ENCODE measurements at places on chromosomes 11 and 22.

DNA sequence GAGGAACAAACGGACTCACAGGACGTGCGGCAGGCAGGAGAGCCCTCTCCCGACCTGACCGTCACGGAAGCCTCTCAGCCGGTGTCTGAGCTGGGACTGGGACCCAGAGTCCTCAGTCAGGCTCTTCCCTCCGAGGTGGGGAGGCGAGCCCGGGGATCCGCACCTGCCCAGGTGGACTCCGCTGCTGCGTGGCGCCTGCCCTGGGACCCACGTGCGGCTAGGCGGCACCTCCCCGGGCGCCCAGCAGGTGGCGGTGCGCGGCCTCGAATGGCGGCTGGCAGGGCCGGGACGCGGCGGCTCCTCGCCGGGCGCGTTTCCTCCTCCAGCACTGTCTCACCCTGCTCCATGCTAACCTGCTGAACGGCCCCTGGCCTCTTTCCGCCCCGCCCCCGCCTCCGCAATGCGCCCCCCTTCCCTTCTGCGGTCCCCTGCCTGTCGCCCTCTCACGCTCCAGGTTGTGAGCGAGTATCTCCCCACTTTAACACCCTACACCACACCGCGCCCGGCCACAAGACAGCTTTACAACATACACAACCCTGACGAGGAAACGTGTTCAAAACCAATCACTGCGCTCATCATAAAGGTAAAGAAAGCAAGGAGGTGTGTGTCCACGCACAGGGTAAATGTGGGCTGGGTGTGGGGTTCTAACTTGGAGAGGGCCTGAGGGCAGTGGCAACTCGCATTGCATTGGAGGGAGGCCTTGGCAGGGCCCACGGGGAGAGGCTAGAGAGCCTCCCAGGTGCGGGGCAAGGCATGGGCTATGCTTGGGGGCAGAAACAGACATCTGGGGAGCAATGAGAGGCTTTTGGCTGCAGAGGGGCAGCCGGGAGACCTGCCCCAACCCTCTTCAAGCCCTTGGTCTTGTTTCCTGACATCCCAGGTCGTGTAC, 25.9 kb upstream of the ATXN10 start:
- peak; percentile 96 for DNase-seq

DNA sequence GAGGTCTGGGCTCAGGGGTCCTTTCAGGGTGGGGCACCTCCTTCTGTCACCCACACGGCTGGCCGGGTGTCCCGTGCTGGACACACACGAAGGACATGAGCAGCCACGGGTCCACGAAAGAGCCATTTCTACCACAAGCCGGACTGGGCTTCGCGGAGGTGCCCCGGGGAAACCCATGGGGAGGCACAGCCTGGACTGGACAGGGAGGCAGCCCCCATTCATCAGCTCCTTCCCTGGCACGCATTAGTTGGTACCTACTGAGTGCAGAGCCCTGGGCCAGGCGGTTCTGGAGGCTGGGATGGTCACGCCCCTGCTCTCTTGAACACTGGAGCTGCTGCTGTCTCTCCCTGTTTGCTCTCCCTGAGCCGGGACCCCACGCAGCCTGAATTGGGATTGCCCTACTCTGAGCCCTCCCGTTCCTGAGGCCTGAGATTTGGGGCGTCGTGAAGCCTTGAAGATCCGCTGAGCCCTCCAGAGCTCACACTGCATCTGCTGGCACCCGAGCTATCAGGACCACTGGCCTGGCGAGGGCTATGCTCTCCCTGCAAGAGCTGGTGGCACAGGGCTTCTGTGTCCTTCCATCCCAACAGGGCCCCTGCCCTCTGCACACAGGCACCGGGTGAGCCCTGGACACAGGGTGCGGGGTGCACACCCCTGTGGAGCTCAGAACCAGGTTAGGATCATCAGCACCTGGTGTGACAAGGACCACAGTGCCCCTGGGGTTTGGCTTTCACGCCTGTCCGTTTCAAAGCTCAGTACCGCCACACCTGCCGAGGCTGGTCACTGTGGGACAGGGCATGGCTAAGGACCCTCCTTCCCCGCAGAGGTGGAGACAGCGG, 84.6 kb downstream of the MYEOV start:
- DNase-seq, result no peak

DNA sequence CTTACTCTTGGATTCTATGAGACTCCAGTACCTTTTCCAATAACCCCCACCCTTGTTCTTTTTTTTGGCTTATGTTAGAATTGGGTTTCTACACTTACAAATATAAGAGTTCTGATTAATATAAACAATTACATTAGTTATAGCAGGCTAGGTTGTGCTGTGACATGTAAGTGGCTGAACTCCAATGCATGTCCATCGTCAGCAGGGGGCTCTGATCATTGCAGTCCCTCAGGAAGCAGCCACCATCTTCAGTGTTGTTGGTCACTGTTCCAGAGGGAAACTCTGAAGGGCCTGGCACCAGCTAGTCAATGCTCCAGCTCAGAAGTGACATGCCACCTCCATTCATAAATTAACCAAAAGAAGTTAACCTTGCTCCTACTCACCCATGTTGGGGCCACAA, 5.6 kb downstream of the LIPT2 start:
- DNase-seq, result no peak

DNA sequence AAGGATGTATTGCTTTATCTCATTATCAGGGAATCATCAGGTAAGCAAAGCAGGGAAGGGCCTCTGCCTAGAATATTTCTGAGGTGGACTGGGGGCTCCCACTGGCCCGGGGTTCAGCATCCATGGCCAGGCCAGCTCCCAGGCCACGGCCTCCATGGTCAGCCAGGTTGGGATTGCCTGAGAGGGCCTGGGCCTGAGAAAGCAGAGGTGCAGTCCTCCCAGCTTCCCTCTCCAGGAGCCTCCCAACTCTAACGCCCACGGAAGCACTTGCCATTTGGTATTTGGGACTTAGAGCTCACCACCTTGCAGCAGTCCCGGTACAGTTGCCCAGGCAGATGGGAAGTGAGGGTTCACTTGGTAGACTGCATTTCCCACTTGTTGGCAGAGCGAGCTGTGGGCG, 12.7 kb downstream of the DGAT2 start:
- DNase-seq, result no peak

GRCh38 chr22:48101704-48102103, 1339.3 kb downstream of the TBC1D22A start:
- DNase-seq, result no peak

- no peak for DNase-seq
Observed at GRCh38 chr11:9576701-9577381, 3.4 kb downstream of the WEE1 start.

DNA sequence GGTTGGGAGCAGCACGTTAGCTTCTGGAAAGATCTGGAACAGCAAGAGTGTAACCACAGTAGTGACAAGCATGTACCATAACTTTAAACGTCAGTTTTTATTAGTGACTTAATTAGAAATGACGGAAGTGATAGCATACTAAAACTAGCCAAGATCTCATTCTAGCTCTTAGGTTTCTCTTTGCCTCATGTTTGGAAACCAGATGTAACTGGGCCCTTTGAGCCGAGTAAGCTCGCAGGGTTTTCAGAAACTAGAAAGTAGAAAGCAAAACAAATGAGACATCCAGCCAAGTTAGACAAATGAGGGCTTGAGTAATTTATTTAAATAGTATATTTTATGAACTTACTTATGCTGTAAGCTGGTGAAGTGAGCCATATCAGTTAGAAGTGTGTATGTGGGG, 40.2 kb upstream of the SLC5A12 start:
- no peak for DNase-seq

- DNase-seq, result no peak
Observed at GRCh38 chr11:126135235-126136176, 72.8 kb upstream of the CDON start.

GRCh38 chr11:131811383-131811782, 441.0 kb downstream of the NTM start:
- no peak for DNase-seq

GRCh38 chr11:1161410-1162137, 3.8 kb downstream of the MUC5AC start:
- DNase-seq, result no peak

DNA sequence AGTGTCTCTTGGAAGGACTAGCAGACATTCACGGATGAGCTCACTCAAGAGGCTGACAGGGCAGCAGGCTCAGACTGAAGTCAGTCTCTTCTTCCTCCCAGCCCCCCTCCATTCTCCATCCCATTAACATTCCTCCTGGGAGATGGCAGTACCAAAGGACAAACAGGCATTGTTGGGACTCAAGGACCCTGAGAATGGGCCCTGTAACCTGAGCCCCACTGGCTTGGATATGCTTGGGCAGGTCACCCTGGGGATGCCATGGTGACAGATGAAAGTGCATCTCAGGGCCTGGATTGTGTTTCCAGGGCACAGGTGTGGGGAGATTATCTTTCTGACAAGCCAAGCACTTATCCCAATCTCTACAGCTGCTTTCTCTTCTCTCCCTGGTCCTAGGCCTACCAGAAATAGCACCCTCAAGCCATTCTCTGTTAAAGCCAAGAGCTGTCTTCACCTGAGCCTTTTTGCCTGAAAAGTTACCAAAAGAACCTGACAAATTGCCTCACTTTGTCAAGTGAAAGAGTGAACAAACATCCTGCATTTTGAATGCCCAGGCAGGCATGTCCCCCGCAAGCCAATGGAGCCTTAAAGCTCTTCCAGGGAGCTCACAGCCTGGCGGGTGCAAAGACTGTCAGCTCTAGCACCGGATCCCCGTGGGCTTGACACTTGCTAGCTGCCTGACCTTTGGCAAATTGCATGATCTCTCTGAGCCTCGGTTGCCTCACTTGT, 366.0 kb upstream of the NARS2 start:
- DNase-seq, result peak; percentile 79

DNA sequence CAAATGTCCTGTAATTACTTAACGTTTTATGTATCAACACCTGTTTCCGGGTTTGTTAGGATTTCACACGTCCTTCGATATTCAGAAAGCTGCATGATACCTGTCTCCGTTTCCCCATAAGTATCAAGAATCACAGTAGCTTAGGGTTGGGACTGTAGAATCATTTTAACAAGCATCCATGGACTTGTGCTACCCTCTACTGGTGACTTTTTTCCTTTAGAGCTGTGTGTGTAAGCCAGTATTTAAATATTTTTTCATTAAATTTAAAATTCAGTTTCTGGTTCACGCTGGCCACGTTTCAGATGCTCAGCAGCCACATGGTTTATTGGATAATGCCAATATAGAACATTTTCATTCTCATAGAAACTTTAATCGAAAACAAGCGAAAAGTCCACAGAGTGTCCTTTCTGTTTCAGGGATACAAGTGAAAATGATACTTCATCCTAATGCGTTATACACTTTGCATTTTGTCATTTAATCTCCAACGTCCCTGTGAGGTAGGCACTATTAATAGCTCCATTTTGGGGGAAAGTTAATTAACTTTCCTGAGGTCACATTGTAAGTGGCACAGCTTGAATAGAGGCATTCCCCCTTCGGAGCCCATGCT, 61.5 kb upstream of the SLC25A18 start:
- peak; percentile 69 for DNase-seq

GRCh38 chr11:120703358-120704152, 192.0 kb downstream of the GRIK4 start:
- DNase-seq, result no peak

- peak; percentile 11 for DNase-seq
Observed at GRCh38 chr11:73961321-73961720, 10.5 kb downstream of the DNAJB13 start.

- no peak for DNase-seq
Observed at GRCh38 chr11:37858398-37858797, 1260.4 kb upstream of the RAG2 start.

GRCh38 chr11:33040862-33041453, 1.6 kb downstream of the TCP11L1 start:
- no peak for DNase-seq

DNA sequence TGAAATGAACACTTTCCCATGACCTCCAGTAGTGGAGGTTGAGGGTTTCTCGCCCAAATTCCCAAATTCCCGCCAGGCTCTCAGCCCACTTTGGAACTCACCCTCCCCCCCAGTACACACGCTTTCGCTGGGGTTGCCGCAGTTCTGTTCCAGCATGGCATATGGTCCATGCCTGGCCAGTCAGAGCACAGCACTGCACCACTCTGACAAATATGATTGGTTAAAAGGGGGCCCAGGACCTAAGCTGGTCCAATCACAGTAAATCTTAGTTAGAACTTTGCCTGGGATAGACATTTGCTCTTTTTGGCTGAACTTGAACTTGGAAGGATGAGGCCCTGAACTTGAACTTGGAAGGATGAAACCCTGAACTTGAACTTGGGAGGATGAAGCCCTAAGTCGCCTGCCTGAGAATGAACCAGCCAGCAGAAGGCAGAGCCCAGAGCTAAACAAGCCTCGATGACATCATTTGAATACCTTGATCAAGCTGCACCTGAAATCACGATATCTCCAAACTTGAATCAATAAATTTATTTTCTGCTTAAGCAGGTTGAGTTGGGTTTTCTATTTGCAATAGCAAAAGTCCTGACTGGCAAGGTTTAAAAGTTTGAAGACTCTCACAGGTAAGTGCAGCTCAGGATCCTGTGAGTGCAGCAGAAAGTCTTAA, 12.6 kb upstream of the SSTR3 start:
- no peak for DNase-seq

- no peak for DNase-seq
Observed at GRCh38 chr11:512761-513595, 5.9 kb upstream of the RNH1 start.

- DNase-seq, result no peak
Observed at GRCh38 chr11:13261591-13262061, 16.0 kb upstream of the BMAL1 start.

DNA sequence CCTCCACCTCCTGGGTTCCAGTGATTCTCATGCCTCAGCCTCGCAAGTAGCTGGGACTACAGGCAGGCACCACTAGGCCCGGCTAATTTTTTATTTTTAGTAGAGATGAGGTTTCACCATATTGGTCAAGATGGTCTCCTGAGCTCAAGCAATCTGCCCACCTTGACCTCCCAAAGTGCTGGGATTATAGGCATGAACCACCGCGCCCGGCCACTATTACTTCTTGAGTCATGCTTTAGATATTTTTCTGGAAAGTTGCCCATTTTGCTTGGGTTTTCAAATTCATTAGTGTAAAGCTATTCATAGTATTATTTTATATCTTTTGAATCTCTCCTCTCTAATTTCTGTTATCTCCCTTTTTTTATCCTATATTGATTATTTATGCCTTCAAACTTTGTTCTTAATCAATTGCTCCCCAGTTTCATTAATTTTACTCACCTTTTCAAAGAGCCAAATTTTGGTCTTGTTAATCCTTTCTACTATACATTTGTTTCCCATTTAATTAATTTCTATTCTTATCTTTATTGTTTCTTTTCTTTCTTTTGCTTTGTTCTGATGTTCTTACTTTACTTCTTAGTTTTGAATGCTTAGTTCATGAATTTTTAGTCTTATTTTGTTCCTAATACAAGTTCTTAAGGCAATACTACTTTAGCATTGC, 10.3 kb upstream of the RAC2 start:
- DNase-seq, result no peak

DNA sequence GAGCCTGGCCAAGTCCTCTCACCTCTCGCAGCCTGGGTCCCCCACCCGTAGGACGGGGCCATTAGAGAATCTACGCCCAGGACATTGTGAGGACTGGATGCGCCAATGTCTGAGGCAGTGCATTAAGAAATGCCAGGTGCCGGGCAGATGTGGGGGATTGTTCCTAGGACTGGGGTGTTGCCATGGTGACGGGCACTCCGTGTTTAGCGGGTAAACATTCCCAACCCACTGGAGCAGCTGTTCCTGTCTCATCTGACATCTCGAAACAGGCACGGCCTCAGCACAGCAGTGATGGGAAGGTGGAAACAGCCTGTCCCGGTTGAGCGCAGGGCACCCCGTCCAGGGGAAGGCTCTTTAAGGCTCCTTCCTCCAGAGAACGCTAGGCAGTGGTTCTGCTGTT, 99.6 kb upstream of the RTL6 start:
- DNase-seq, result peak; percentile 57

GRCh38 chr22:43272869-43273318, 70.3 kb downstream of the SCUBE1 start:
- DNase-seq, result peak; percentile 71

- DNase-seq, result no peak
Observed at GRCh38 chr11:11998091-11998781, 10.2 kb downstream of the DKK3 start.

- DNase-seq, result peak; percentile 57
Observed at GRCh38 chr22:18954990-18955571, 19.0 kb upstream of the PRODH start.

Data from H7 (cell line).